ENCODE measurements at places on chromosomes 5 and 9. TPM values are rescaled to one million over a fixed set of nuclear protein-coding genes. Genes with fewer than 3 reads are reported as not detected.

DNA sequence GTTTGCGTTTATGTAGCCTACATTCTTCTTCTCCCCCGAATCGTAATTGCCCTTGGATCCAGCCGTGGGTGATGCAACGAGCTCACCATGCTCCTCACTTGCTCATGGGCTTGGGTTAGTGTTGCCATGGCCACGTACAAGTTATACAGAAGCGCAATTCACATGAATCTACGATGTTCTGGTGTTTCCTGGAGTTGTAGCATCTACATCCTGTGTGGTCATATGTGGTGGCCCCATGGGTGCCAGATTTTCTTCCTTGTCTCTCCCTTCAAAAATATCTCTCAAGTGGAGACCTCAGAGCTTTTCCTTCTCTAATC lies 115.3 kb downstream of the TLE4 start:
- no peak for DNase-seq

The CCL27 gene
- 1.1 TPM for total RNA-seq

The HAPLN1 gene
- total RNA-seq, result not detected

DNA sequence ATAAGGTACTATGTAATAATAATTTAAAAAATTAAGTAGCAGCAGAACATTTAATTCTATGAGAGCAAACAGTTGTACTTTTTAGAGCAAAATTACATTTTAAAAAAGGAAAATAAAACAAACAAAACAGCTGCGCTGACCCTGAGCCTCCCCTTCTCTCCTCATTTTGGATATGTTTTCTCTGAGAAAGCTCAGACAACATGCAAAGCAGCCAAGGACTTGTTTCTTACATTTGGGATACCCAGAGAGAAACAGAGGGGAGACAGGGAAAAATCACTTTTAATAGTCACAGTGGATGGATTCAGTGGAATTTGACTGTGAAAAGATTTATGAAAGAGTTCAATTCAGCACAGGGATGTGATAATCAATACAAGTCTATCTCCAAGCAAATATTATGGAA lies 299.2 kb downstream of the EBF1 start:
- DNase-seq, result no peak

- DNase-seq, result peak; percentile 33
Measured at GRCh38 chr5:170306381-170306831, 8.8 kb upstream of the LCP2 start.

GRCh38 chr5:176579323-176579722 lies 30.2 kb downstream of the CDHR2 start:
- no peak for DNase-seq

GRCh38 chr5:168434746-168435321 lies 51.4 kb upstream of the RARS1 start:
- no peak for DNase-seq
